ENCODE measurements at places on chromosomes 5 and 9.

DNA sequence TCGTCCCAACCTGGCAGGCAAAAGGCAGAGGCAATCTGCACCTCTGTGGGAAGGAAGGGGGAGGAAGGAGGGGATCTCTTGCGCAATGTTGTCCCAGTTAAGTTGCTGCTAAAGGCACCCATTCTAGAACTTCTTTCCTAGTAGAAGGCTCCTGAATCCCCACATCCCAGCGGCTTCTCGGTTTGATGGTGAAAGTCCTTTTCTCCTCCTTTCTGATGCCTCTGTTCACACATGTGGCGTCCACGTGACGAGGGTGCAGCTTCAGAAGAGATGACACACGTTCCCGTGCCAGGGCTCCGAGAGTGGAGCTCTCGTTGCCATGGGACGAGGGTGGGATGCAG is 96.9 kb upstream of the FCN2 start:
- no peak for DNase-seq

DNA sequence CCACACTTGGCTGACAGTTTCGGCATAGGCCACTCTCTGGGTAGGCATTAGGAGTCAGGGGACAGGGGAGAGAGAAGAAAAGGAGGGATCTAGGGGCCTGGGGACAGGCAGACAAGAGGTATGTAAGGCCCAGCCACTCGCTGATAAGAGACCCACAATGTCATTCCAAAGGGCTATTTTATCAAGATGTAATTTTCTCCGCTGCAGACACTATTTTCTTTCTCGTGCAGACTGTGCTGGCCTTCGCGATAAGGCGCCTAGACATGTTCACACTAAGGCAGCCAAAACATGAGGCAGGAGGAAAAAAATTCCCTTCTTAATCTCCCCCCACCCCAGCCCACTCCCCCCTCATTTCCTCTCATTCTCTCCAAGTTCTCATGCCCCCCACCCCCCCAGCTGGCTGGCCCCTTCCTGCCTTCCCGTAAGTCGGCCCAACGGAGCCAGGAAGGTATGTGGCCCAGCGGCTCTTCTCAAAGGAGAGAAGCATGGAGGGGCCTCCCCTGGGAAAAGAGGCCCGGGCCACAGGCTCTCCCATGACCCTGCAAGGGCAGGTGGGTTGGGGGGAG is 44.9 kb upstream of the SYNPO start:
- no peak for DNase-seq

DNA sequence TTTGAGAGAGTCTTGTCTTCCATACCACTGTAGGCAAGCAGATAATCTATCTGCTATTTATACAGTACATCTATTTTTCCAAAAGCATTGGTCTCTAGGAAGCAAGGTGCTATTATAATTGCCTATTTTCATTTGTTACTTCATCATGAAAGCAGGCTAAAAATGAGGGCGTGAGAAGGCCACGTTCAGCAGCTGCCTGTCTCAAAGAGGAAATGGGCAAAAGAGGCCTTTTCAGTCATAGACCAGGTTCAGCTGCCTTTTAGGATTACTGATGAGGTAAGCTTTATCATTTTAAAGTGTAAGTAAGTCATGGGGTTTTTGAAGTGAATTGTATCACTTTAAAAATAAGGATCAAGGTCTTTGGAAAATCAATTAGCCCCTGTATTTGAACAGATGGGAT is 1091.1 kb upstream of the DMAC1 start:
- DNase-seq, result no peak

DNA sequence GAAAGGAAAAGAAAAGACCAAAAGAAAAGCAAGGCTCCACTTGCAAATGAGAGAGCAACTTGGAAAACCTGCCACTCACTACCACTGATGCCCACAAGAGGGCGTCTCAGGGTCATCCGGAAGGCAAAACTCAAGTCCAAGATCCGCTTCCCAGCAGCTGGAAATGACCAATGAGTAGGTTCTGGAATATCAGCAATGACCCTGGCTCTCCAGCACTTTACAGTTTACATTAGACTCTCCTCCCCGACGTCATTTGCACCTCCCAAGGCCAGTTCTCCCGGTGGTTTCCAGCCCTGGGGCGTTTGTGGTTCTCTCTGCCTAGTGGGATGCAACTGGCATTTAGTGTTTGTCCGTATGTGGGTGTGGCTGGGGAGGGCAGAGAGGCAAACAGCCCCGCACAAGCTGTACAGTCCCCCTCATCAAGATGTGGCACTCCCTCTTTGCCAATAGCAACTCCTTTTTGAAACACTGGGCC is 193.8 kb upstream of the ZNF618 start:
- no peak for DNase-seq

DNA sequence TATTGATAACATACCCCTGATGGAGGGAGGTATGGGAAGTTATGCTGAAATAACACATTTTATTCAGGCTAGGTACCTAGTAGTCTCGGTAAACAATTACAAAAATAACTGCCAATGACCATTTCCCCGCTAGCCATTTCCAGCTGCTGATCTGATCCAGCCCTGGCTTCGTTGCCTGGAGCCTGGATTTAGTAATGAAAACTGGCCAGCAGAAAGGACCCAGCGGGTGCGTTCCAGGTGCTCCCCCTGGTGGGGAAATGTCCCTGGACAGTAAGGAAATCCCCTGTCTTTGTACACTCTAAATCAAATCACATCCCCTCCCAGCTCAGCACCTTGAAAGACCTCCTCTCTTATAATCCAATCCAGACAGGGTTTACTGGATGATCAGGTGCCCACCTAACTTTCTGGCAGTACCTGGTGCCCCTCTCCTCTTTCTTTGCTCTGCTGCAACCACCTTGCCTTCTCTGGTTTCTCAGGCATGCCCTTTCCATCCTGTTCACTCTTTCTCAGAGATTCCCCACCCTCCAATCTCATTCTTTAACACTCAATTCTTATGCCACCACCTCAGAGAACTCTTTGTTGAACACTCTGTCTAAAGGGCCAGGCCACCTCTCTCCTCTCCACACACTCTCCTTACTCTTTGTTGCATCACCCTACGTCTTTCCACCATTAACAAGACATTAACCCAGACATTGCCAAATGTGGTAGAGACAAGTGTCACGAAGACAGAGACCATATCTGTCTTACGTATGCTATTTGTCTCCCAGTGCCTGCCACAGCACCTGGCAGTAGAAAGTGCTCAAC is 50.1 kb upstream of the SMAD5 start:
- no peak for DNase-seq

GRCh38 chr9:128943832-128944620 is 3.4 kb downstream of the DOLK start:
- DNase-seq, result no peak

GRCh38 chr9:134645607-134646365 is 4.2 kb downstream of the COL5A1 start:
- no peak for DNase-seq

DNA sequence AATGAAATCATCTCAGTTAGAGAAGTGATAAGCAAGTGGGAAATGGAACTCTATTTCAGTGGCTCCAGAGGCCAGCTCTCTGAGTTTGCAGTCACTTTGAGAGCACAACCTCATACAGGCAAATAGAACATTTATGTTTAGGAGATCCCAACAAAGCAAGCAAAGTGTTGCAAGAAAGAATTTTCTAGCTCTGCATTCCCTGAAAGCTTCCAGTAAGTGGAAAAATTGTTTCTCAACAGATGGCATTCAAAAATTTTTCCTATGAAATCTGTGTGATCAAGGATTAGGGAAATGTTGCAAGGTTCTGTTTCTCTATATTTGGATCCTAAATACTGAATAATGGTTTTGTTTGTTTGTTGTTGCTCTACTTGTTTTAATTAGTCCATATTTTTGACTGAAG is 764.2 kb upstream of the ZNF608 start:
- no peak for DNase-seq

DNA sequence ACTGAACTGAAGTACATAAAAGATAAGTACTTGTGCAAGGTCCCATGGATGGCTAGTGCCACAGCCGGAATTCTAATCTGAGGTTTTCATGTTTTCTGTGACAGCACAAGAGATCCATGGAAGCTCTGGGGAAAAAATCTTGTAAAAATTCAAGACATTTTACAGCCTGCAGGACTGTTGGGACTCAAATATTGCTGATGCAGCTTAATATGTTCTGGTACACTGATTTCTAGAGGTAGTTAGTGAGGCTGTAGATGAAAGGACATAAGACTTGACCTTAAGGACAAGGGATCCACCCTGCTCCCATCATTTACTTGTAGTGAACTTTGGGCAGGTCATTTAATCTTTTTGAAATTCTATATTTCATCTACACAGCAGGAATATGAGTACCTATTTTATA is 390.4 kb downstream of the TLE4 start:
- DNase-seq, result no peak

GRCh38 chr9:35367451-35367850 is 122.5 kb upstream of the RUSC2 start:
- no peak for DNase-seq

DNA sequence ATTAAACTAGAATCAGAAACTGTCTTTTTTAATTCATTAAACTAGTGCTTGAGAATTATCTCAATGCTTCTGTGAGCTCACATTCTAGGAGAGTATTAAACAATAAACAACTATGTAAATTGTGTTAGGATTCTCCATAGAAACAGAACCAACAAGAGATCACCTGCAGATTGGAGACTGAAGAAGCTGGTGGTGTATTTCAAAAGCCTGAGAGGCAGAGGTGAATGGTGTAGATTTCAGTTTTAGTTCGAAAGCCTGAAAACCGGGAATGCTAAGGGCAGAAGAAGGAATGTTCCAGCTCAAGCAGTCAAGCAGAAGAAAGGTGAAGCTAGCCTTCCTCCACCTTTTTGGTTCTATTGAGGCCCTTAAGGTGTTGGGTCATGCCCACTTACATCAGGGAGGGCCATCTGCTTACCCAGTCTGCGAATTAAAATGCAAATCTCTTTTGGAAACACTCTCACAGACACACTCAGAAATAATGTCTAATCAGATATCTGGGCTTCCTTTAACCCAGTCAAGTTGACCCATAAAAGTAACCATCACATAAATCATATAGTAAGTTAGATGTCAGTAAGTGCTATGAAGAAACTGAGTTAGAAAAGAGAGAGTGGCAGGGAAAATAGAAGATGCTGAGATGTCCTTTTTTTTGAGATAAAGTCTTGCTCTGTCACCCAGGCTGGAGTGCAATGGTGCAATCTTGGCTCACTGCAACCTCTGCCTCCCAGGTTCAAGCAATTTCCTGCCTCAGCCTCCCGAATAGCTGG is 291.5 kb downstream of the ARRDC3 start:
- DNase-seq, result no peak

DNA sequence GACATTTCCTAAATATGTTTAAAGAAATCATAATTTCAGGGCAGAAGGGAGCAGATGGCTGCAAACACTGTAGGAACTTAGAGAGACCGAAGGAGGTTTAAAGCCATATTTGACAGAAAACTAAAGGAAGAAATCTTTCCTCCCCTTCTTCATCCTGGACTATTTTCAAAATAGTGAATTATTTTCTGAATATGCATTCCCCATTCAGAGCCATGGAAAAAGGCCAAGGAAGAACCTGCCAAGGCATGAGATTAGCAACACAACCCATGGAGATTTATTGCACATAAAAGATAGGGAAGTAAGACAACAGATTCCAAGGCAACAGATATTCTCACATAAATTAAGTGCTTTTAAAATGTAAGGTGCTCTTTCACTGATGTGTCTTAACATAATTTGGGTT is 233.3 kb upstream of the ADAMTS16 start:
- no peak for DNase-seq

- DNase-seq, result no peak
Measured at GRCh38 chr5:173458828-173459609, 130.8 kb upstream of the STC2 start.

DNA sequence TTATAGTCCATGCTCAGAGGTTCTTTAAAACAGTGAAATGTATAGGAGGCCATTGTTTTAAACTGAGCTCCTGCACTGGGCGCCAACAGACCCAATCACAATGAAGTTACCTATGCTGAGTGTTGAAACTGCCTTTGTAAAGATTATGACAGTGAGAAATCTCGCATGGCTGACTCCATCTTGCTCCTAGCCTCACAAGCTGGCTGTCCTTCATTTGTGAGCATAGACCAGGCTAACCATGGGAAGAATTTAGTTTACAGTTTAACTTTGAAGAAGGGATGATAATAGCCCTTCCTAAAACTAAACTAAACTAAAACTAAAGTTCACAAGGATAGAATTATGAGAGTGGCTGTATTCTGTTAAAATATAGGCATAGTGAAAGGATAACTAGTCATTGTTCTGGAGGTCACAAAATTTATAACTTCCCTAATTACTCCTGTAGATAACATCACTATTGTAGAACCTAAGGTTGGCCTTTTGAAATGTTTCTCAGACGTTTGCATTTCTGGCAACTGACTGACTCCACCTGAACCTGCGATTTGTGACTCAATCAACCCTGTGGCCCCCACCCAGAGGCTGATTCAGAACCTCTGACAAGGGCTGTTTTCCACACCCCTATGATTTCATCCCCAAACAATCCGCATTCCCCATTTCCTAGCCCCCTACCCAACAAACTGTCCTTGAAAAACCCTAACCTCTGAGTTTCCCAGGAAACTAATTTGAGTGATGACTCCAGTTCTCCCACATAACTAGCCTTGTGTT is 59.1 kb downstream of the HMHB1 start:
- no peak for DNase-seq

DNA sequence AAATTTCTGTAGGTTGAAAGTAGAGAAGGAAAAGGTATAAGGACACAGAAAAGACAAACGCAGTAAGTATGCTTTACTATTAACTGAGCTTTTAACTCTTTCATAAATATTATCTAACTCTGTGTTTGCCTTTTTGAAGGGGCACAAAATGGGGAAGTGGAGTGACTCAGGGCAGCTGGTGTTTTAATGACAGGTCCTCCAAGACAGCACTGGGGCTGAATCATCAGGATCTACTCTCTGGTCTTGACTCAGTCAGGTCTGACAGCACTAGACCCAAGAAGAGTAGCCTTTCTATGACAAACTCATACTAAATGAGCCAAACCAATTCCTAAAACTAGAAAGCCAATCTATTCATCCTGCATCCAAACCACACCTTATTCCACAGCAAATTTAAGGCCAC is 102.2 kb downstream of the APTX start:
- no peak for DNase-seq

- DNase-seq, result no peak
Measured at GRCh38 chr5:136805466-136805865, 440.1 kb upstream of the TRPC7 start.

- DNase-seq, result no peak
Measured at GRCh38 chr5:999032-999501, 9.5 kb upstream of the NKD2 start.

GRCh38 chr5:89349246-89349980 is 466.4 kb upstream of the MEF2C start:
- DNase-seq, result no peak

GRCh38 chr9:115080242-115080641 is 37.7 kb downstream of the TNC start:
- DNase-seq, result no peak

GRCh38 chr5:20683241-20683940 is 695.4 kb upstream of the CDH18 start:
- no peak for DNase-seq

DNA sequence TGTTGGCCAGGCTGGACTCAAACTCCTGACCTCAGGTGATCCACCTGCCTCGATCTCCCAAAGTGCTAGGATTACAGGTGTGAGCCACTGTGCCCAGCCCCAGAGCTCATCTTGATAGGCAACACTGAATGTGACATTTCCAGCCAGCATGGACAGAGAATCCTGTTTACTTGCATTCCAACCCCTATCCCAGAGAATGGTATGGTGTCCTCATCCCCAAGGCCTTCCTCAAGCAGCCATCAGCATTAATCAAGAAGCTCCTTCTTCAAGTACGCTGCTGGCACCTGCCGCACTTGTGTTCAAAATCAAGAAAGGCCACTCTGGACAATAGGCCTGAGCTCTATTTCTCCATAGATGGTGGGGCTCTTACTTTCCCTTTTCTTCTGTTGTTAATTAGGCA is 40.2 kb downstream of the STARD4 start:
- DNase-seq, result no peak

GRCh38 chr5:14716755-14717752 is 52.5 kb downstream of the OTULIN start:
- DNase-seq, result no peak

Data from DMS153 (cell line).